Esophagus squamous epithelium (tissue), 5 donors: ENCODE measurements at places on chromosomes 16 and 17.

DNA sequence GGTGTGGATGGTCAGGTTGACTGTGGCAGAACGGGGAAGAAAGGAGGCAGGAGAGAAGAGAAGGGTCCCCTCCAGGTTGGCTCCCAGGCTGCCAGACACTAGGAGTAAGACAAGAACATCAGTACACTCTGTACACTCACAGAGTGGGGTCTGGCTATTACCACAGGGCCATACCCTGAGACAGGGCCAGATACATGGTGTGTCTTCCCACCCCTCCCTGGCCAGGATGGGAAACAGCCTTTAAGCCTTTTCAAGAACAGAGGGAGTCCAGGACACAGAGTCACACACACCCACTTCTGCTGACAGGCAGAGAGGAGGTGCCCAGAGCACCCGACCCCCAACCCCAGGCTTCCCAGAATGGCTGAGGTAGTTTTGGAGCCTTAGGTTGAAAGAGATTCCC, 99.4 kb downstream of the LITAF start:
- DNase-seq = no peak

DNA sequence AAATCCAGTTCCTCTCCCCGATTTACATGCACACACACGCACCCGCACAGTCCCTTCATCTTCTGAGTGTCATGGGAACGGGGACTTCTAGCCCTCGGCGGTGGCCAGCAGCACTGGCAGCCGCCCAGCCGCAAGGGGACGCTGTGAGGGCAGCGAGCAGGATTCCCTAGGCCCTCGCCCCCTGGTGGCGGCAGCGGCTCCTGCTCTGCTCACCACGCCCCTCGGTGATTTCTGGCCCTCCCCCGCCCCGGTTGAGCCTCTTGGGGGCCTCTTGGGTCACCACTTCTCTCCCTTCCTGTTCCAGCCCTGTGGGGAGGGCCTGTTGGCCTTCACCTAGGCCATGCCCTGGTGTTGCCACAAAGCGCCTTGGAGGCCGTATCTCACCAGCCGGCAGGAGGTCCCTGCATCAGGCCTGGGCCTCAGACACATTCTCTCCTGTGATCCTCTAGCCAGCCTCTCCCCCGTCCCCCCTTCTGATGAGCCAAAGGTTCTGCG, 75.2 kb upstream of the KSR1 start:
- DNase-seq = no peak

DNA sequence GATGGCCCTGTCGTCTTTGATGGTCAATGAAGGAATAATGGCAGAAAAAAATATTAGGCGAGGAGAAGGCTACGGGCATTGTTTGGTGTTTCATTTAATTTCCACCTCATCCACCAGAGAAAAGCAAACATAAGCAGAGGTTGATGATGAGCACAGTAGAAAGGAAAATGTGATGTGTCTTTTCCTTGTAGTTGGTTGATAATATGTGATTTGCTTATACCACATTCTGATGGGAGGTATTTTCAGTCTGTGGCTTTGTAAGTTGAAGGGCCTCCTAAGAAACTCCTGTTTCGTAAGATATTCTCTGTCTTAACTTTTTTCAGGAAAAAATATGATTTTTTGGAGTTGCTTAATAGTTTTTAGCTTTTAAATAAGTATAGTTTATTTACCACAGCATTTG, 215.7 kb downstream of the PRKCA start:
- no peak for DNase-seq

GRCh38 chr17:9020096-9020823, 1.1 kb upstream of the NTN1 start:
- no peak for DNase-seq

- DNase-seq = no peak
Measured at GRCh38 chr17:55420776-55421178, 858 bp downstream of the MMD start.

GRCh38 chr16:368388-369158, 1.8 kb downstream of the MRPL28 start:
- DNase-seq = no peak

DNA sequence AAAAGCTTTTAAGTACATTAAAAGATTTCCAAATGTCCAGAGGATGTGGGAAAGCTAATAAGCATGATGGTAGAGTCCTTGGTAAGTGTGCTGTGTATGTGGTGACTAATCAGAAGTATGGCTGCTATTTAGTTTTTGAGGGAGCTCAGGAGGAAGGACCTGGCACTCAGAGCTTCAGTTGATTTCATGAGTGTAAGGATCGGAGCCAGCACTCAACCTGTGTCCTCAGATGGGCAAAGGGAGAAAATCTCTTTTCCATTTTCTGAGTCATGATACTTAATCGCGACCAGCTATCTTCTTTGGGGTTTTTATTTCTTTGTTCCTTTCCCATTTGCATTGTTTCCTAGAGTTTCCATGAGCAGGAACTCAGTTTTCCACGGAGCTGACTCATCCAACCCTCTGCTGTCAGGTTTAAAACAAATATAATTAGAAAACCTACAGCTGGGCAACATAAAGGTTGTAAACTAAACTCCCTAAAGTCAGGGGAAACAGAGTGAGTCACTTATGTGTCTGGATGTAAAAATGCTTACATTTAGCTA, 125.4 kb downstream of the MAP2K6 start:
- DNase-seq = no peak

- DNase-seq = no peak
Measured at GRCh38 chr16:8885674-8886592, 3.8 kb downstream of the LITAFD start.

- no peak for DNase-seq
Measured at GRCh38 chr17:66555605-66556004, 253.2 kb downstream of the PRKCA start.

GRCh38 chr17:17621254-17621653, 29.7 kb upstream of the PEMT start:
- no peak for DNase-seq
